ENCODE measurements at places on chromosomes 13 and 19. TPM values are rescaled to one million over a fixed set of nuclear protein-coding genes. Genes with fewer than 3 reads are reported as not detected.

GRCh38 chr13:73075954-73076353 is 17.1 kb downstream of the KLF5 start:
- no peak for DNase-seq

DNA sequence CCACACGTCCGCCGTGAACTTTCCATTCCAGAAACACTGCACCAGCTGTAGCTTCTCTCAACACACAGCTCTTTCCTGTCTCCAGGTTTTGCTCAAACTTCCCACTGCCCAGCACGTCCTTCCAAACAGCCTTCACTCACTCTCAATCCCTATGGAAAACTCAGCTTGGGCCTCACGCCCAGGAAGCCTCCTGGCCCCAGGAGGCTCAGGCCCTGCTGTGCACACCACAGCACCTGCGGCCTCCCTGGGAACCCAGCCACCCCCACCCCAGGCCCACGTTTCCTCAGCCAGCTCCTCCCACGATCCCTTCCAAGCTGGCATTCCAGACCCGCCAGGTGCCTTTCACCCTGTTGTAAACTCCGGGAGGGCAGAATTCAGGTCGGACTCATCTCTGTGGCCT is 35.2 kb downstream of the C13orf46 start:
- no peak for DNase-seq

- DNase-seq, result no peak
Observed at GRCh38 chr13:98751367-98751782, 1.1 kb downstream of the SLC15A1 start.

DNA sequence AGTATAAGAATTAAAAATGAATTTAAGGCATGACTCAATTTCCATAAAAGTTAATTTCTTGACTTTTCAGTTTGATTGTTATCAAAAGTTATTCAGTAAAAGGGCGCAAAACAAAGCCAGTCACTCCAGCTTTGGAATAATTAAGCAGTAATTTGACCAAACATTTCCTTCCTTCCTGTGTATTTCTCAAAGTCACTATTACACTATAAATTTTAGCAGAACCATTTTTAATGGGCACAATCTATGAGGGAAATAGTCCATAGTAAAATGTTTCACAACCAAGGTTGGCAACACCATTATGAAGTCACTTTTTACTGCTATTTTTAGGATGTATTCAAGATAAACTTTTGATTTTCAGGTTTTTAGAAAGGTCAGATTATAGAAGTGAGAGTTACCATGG is 91.0 kb downstream of the DACH1 start:
- DNase-seq, result no peak

DNA sequence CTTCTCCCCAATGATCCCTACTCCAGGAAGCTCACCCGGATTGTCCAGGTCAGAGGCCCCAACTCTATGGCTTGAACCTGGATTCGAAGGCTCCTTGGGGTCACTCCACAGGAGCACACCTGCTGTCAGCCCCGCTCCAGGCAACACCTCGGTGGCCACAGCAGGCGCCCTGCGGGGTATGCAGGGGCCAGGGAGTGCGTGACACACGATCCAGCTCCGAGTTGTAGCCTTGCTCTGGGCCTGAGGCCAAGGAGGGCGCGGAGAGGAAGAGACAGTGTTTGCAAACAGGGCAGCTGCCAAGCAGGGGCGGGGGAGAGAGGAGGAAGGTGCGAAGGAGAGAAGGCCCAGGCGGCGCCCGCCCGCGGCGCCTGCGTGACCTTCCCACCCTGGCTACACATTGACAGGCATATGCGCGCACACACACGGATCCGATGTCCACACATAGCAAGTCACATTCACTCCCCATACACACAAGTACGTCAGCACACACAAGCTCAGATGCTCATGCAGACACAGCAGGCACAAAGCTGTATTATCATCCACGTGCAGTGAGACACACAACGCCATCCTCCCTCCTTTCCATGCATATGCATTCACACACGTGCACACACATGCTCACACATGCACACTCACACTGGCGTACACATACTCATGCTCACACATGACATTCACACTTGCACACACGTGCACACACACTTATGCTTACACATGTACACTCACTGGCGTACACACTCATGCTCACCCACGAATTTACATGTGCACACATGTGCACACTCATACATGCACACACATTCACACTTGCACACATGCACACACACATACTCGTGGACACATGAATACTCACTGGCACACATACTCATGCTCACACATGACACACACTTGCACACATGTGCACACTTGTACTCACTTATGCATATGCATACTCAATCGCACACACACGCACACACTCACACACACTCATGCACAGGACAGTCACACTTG is 10.4 kb downstream of the SBK2 start:
- DNase-seq, result no peak

DNA sequence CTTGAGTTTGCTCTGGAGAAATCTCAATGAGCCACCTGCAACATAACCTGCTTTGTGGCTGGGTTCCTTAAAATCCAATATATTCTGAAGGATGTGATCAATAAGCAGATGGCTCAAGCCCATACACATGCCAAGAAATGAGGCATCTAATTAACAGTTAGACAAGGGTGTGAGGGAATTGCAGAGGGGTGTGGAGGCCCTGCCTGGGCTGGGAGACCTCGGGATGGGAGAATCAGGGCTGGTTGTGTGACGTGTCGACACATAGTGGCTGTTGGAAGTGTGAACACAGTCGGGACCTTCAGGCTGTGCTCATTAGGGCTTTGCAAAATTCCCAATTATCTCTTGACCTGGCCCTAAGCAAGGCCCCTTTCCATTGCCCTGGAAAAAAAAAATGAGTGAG is 362.0 kb upstream of the TMTC4 start:
- no peak for DNase-seq

DNA sequence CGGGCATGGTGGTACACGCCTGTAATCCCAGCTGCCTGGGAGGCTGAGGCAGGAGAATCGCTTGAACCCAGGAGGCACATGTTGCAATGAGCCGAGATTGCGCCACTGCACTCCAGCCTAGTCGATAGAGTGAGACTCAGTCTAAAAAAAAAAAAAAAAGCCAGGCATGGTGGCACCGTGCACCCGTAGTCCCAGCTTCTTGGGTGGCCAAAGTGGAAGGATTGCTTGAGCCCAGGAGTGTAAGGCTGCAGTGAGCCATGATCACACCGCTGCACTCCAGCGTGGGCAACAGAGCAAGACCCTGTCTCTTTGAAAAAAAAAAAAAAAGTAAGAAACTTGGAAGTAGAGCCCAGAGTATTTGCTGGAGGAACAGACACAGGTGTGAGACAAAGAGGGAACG is 27.7 kb downstream of the CCDC8 start:
- no peak for DNase-seq

DNA sequence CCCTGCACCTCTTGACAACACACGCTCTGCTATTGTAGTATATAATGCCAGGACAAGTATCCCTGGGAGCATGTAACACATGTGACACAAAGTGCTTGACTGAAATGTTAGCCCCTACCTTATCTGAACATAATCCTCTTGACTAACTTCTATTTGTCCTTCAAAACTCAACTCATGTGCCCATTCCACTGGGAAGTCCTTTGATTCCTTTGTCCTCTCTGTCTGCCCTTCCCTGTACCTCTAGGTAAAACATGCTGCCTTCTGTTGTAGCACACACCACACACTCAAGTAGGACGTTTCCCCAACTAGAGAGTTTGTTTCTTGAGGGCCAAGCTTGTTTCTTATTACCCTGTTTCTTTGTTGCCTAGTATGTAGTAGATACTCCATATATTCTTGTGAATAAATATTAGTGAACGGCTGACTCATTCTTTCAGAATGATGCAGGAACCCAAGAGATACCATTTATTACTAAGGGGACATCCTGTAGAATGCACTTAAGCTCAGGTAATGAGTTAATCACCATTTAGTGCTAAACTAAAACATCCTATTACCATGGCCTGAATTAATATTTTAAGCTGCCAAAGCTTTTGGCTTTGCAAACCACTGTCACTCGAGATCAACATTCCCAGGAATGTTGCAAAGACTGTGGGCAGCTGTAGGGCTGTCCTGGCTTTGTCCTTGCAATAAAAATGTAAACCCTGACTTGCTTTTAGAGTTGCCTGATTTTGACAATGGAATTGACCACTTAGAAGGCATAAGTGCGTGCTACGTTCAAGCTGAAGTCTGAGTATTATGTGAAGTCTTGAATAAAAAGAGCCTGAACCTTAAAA is 313.4 kb downstream of the COG6 start:
- DNase-seq, result no peak

GRCh38 chr19:5913739-5914357 is at the start of gene CAPS:
CAPS (plus strand) TSS chr19:5914254; CDS start chr19:5914407, 153 bp downstream.
- no peak for DNase-seq

GRCh38 chr13:50850445-50850844 is 7.0 kb upstream of the DLEU7 start:
- no peak for DNase-seq

GRCh38 chr13:28046981-28047380 is 53.4 kb downstream of the FLT3 start:
- DNase-seq, result no peak

- DNase-seq, result peak; percentile 77
Observed at GRCh38 chr19:4730740-4731171, 7.1 kb upstream of the DPP9 start.

Gene NLRP7
- not detected for total RNA-seq

Gene SHC2
- total RNA-seq, result 0.45 TPM

Gene FGF9
- total RNA-seq, result 0.45 TPM

Measured in activated CD8-positive, alpha-beta T cell treated with anti-CD3 and anti-CD28 coated beads for 36 hours (primary cell).